Fibroblast of skin of left biceps (primary cell): ENCODE measurements at places on chromosomes 2 and 18.

- DNase-seq = peak; percentile 54
Observed at GRCh38 chr2:237097911-237098702, 12.4 kb downstream of the COPS8 start.

GRCh38 chr18:59899298-59900221, at the start of gene PMAIP1:
PMAIP1 (plus strand) TSS chr18:59899996; CDS start chr18:59900178, 182 bp downstream.
- peak; percentile 81 for DNase-seq

DNA sequence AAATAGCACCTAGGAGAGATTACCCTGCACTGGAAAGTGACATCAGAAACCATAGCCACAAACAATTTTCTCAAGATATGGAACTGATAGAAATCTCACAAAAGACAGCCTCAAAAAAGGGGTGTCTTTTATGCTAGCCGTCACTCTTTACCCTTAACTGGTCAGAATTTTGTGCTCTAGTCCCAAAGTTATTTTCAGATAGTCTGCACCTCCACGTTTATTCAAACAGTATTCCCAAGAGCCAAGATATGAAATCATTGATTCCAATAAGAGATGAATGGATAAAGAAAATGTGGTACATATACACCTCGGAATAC, 23.5 kb upstream of the PMAIP1 start:
- no peak for DNase-seq

GRCh38 chr18:75063615-75064512, 145.1 kb downstream of the PTGR3 start:
- no peak for DNase-seq
